ENCODE measurements at places on chromosomes 4 and X.

DNA sequence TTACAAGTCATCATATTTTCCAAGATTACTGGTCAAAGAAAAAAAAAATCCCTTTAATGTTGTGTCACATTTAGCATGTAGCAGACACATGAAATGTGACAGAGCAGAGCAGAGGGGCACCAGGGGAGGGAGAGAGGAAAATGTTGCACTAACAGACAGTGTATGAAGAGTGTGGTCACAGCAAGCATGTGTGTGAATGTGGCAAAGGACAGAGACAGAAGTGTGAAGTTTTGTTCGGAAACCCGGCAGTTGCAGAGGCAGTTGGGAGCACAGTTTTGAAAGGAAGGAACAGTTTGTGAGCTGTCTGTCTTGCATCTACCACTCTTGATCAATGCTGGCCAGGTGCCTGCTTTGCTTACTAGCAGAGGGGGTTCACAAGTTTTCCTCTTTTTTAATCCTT, 83.9 kb upstream of the MAP3K15 start:
- DNase-seq, result no peak

- peak; percentile 31 for DNase-seq
These were observed 120.4 kb downstream of the CT47B1 start for GRCh38 chrX:120755066-120755846.

GRCh38 chrX:44915361-44915868, 42.4 kb downstream of the KDM6A start:
- DNase-seq, result no peak

DNA sequence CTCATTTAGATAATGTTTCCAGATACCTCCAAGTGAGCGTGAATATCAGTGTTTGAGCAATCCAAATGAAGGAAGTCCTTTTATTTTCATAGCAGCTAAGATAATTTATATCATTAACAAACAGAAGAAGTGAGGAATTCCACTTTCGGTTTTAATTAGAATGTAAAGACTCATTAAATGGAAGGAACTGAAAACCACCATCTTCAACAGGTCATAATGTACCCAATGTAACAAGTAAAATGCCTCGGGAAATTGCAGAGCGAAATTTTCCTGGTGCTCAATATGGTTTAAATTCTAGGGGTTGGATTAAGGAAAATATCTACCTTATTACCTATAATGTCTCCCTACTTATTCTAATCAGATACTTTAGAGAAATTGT, 33.9 kb upstream of the SLC9A7 start:
- no peak for DNase-seq

GRCh38 chr4:6087669-6088341, 69.6 kb upstream of the C4orf50 start:
- no peak for DNase-seq
